ENCODE measurements at places on chromosomes 4 and X. TPM values are rescaled to one million over a fixed set of nuclear protein-coding genes. Genes with fewer than 3 reads are reported as not detected.
A peak's percentile ranks its signal among the peaks of the same experiment; 100 is the strongest.

APBB2 gene
- 174 TPM for total RNA-seq

FAAH2 gene
- 7.4 TPM for total RNA-seq

GRCh38 chrX:39974270-39974669 lies 123.5 kb downstream of the BCOR start:
- H3K27ac ChIP-seq: no peak overlapping the region
- H3K27me3 ChIP-seq: no peaks in the 10 kb centered on the region
- no peak for DNase-seq
- no peak overlapping the region for H3K4me3 ChIP-seq

DNA sequence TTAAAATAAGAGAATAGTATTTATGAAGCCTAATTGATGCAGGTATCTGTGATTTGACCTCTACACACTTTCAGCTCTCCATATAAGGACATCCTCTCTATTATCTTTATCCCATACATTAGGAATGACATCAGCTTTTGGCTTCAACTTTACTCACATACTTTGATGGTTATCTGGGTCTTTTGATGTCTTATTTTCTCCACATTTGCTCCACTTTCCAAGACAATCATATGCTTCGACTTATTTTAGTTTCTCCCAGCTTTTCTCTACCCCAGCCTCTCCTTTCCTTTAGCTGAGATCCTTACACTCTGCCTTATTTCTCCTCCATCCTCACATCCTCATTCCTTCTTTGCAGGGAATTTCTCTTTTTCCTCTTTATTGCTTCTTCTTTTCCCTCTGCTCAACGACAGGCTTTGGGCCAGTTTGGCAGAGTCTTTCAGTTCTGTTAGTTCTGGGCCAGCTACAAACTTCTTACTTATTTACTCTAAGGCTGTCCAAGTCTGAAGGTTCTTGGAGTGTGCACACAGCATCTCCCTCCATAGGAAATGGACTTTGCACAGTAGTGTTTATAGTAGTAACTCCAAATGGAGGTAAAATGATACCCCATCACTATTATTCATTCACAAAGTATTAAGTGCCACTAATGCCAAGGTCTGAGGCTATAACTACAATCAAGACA lies 50.5 kb downstream of the SLC4A4 start:
- H3K4me1 ChIP-seq: no peaks in the 10 kb centered on the region
- H3K36me3 ChIP-seq: no peaks in the 10 kb centered on the region
- no peak overlapping the region for H3K4me3 ChIP-seq
- H3K27ac ChIP-seq: no peak overlapping the region
- no peaks in the 10 kb centered on the region for H3K27me3 ChIP-seq

- no peaks in the 10 kb centered on the region for H3K27me3 ChIP-seq
- no peak overlapping the region for H3K4me3 ChIP-seq
- H3K27ac ChIP-seq: no peak overlapping the region
Observed at GRCh38 chr4:156779042-156779441, 192.6 kb downstream of the PDGFC start.

DNA sequence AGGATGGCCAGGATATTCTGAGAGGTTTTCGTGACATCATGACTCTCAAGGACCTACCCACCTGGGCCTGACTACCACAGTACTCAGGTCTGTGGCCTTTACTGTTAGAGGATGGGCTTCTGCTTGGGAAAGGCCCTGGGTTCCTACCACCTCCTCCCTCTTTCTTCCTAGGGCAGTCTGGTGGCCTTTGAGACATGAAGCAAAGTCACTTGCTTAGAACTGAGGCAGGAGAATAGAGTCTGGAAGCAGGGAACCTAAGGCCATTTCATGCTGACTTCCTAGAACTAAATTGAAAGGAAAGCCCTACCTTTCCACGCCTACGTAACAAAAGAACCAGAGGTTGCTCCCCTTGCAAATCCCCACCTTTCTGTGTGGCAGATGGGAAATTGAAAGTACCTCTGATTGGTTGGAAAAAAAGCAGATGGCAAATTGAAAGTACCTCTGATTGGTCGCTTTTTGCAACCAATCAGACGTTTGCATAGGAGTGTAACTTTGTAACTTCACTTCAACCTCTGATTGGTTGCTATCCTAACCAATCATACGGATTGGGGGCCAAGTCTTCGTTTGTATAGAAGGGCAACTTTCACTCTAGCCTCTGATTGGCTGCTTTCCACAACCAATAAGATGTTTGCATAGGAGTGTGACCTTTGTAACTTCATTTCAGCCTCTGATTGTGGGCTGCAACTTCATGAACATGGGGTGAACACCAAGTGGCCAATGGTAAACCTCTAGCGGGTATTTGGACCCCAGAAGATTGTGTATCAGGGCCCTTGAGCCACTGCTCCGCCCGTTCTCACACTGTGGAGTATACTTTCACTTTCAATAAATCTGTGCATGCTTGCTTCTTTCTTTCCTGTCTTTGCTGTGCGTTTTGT lies 9.9 kb upstream of the AKAP14 start:
- H3K4me3 ChIP-seq: no peak overlapping the region
- H3K27me3 ChIP-seq: no peaks in the 10 kb centered on the region
- no peak for DNase-seq
- H3K27ac ChIP-seq: no peak overlapping the region
- H3K4me1 ChIP-seq: no peaks in the 10 kb centered on the region
- no peaks in the 10 kb centered on the region for H3K36me3 ChIP-seq

CT47B1 gene
- not detected for total RNA-seq

DNA sequence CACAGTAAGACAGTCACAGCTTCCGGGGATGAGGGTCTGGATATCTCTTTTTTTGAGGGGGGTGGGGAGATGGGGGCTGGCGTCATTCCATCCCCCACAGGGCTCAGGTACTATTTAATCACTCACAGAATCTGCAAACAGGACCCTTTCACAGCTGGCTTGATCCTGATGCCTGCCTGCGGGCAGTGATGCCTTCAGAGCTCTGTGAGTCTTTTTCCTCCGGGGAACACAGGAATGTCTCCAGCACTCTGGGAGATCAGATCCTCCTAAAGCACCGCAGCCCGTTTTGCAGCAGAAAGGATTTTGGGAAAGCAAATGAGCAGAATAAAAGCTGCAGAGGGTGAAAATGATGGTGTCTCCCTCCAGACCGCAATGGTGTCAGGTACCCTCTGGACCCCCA lies 13.2 kb upstream of the SHOX start:
- no peak overlapping the region for H3K27ac ChIP-seq
- H3K27me3 ChIP-seq: peaks cover 5% of the 10 kb centered on the region
- no peaks in the 10 kb centered on the region for H3K36me3 ChIP-seq
- H3K4me3 ChIP-seq: no peak overlapping the region
- no peak for DNase-seq

DNA sequence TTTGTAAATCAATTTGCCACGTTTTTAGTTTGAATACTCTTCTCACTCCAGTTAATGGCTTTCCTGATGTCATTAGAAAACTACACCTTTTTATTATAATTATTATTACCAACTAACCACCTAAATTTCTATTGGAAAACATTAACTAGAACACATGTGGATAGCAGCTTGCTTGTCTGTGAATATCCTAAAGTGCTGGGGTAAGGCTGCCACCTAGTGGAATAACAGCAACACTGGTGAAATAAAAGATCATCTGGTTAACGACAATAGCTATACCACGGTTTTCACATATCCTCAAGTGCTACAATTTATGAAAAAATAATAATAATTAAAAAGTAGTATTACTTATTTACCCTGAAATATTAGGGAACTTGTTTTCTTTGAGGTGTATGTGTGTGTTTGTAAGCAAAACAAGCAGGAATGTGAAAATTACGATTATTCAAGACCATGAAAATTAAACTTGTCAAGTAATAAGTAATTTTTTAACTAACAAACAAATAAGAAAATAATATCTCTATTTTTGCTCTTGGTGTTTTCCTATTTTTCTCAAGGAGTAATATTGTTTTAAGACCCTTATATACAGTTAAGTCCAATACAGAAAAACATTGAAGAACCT lies 130.1 kb upstream of the TECRL start:
- peak; percentile 60 for DNase-seq
- no peaks in the 10 kb centered on the region for H3K36me3 ChIP-seq
- no peaks in the 10 kb centered on the region for H3K4me1 ChIP-seq
- H3K4me3 ChIP-seq: no peak overlapping the region
- H3K27me3 ChIP-seq: no peaks in the 10 kb centered on the region

- no peaks in the 10 kb centered on the region for H3K36me3 ChIP-seq
- H3K4me3 ChIP-seq: no peak overlapping the region
- no peaks in the 10 kb centered on the region for H3K4me1 ChIP-seq
- H3K27me3 ChIP-seq: no peaks in the 10 kb centered on the region
- H3K27ac ChIP-seq: no peak overlapping the region
- no peak for DNase-seq
Observed at GRCh38 chr4:91454111-91454510, 849.7 kb upstream of the GRID2 start.

DNA sequence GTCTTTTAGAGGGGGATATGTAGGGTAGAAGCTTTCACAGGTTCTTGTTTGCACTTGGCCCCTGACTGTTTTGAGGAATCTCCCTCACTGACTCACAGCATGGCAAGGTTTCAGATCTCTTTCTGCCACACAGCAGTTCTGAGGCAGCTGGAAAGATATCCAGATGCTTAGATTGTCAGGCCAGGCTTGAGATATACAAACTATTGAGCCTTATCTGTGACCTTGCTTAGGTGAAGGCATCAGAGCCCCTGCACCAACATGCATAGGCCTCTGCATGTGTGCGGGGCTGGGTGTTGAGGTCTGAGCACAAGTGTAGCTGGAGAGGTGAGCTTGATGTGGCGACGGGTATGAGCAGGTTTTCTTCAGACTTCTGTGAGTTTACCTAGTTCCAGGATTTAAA lies 80.9 kb upstream of the MSANTD1 start:
- no peak overlapping the region for H3K27ac ChIP-seq
- H3K36me3 ChIP-seq: peaks cover 8% of the 10 kb centered on the region
- no peak overlapping the region for H3K4me3 ChIP-seq
- H3K4me1 ChIP-seq: no peaks in the 10 kb centered on the region

All from thyroid gland (tissue), 4 donors.